IPS-NIHi11 (cell line): ENCODE measurements at places on chromosomes 2 and 18.

DNA sequence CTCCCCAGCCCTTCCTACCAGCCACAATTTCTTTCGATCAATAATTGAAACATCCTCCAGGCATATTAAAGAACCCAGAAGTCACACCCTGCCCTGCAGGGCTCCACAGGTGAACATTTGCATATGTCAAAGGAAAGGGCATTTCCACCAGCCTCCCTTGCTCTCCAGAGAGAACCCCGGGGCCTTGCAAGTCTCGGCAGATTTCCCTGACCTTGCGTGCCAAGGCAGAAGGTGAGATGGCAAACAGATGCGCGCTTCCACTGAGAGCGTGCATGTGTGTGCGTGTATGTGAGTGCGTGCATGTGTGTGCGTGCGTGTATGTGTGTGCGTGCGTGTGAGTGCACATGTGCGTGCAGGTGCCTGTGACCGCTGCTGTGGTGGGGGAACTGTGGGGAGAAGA lies 120.3 kb downstream of the INO80D start:
- no peak for DNase-seq

GRCh38 chr18:41069167-41069566 lies 885.9 kb upstream of the PIK3C3 start:
- no peak for DNase-seq

DNA sequence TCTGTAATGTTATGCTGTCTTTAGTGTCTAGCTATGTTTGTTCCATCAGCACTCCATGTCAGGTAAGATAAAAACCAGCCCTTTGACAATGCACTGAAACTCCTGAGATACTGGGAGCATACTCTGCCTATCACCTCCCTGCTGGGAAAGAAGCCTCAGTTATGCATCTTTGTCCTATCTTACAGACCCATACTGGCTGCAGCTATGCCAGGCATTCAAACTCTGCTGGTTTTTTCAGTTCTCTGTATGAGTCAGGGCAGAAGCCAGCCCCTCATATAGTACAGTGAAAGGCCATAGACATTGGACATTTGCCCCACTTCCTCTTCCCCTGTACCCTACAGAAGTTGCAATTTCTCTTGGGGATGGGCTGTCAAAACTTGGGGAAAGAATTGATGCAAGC lies 181.1 kb upstream of the RGPD4 start:
- DNase-seq: no peak

DNA sequence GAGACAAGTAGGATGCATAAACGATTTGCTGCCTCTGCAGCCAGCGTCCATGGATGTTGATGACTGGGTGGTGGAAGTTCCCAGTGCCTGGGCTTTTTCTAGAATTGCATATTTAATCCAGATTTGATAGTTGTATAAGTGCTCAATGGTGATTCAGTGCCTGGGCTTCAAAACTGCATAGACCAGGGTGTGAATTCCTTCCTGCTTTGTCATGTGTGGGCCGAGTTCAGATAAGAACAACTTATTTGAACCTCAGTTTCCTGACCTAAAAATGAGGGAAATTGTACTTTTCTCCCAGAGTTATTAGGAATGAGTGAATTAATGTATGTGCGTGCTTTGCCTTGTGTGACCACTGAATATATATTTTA lies 154.6 kb downstream of the WDSUB1 start:
- DNase-seq: no peak

GRCh38 chr2:200050921-200051610 lies 95.7 kb downstream of the MAIP1 start:
- no peak for DNase-seq

DNA sequence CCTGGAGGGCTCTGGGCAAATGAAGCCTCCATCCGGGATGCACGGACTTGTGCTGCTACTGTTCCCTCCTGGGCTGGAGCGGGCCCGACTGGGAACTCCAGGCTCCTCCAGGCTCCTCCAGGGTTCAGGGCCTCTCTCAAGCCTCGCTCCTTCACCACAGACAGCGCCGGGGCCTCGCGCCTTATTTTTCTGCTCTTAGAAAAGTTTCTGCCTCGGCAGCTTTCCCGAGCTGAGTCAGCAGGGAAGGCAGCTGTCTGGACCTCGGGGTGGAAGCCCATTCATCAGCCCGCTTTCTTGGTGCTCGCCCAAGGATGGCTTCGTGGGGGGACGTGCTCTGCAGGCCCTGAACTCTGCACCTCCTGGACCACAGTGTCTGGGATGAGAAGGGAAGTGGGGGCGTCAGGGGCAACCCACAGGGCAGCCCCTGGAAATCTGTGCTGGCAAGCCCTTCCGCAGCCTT lies 12.9 kb upstream of the TEX51 start:
- no peak for DNase-seq

GRCh38 chr2:181949047-181949446 lies 36.6 kb upstream of the PPP1R1C start:
- DNase-seq: no peak

DNA sequence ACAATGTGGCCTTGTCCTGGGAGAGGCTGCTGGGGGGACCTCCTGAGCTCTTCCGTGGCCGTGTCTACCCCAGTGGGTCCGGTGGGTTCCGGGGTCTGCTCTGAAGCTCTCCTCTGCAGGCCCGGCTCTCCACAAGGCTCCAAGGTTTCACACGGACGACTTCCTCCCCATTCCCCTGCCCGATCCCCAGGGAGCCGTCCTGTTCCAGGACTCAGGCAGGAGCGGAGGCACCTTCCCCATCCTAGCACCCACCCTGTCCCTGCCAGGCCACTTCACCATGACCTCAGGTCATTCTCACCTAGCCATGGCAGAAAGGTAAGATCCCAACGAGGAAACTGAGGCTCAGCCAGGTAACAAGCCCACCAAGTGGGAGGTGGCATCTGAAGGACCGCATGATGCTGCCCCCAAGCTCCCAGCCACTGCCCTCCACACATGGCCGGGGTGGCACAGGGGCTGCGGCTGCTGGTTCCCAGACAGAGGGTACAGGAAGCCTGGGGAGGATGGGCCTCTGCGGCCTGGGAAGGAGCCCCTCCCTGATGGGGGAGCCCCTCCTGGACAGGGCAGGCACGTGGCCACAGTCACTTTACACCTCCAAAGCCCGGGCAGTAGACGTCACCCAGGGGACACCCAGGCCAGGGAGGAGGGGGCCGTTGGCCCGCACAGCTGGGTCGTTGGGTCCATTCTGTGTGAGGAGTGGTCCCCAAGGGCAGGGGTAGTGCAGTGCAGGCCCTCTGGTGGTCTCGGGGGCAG lies 274.0 kb downstream of the NDUFA10 start:
- no peak for DNase-seq

GRCh38 chr2:157261199-157261782 lies 3.8 kb downstream of the GALNT5 start:
- DNase-seq: no peak

- no peak for DNase-seq
Observed at GRCh38 chr2:67726416-67726815, 329.3 kb downstream of the ETAA1 start.
